Heart right ventricle (tissue), 16 donors: ENCODE measurements at places on chromosomes 7 and 10.
A peak's percentile ranks its signal among the peaks of the same experiment; 100 is the strongest.

- no peak for DNase-seq
These were observed 110.0 kb upstream of the MYO3A start for GRCh38 chr10:25824050-25824449.

DNA sequence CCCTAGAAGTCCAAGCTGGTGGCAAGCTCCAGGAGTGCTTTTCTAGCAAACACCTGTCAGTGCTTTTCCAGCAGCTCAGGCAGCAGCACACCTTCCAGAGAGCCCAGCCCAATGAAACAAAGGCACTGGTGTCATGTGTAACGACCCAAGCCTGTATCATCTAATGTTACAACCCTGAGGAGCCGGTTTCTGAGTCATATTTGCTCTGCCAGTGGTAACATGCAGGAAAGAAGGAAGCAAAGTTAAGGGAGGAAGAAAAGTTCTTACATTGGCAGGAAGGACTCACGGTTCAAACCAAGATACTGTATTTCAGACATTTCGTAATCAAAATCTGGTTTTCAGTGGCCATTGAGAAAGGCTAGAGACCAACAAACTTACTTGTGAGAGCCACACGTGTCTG is at the start of gene ANKRD22:
TSS of gene ANKRD22 (minus strand) at position 139 of the 400 bp plus-strand sequence. CDS start 237 bp downstream, outside the sequence.
- no peak for DNase-seq

DNA sequence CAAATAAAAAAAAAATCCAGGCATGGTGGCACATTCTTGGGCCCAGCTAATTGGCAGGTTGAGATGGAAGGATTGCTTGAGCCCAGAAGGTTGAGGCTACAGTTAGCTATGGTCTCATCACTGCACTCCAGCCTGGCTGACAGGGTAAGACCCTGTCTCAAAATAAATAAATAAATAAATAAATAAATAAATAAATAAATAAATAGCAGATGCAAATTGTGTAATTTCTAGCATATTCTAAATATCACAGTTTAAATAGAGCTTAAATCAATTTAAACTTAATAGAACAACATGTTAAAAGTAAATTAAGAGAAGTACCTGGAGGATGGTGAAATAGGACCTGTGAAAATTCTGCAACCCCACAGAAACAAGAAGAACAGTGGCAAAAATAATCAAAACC is 290.5 kb downstream of the TFEC start:
- no peak for DNase-seq

DNA sequence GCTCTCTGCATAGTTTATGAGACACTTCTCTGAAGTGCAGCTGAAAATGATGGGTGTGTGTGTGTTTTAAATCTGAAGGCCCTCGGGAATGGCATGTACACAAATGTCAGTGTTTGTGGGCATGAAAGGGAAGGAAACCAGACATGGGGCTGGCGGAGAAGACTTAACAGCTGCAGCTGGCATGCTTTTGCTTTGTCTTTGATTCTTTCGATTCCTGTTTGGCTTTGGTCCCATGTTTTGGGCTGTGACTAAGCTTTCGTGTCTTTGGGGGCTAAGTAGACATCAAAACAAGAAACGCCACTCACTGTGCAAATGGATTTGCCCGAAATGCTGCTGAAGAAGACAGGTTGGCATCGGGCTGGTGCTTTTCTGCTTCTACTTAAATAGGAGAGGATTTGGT is 179.3 kb downstream of the PFKFB3 start:
- DNase-seq = peak; percentile 28

DNA sequence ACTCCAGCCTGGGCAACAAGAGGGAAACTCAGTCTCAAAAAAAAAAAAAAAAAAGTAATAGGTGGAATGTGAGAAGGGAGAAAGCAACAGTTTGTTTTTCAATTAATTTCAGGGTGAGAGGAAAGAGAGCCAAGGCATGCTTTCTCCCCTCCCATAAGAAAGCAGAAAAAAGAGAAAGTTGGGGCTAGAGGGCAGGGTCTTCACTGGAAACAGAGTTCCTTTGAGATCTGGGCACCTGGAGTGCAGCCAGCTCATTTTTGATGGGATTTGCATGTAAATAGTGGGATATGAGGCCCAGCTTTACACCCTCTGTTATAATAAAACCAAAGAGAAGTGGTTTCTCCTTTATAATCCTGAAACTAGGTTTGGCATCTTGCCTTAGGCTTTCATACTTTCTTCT is 13.8 kb upstream of the STOX1 start:
- no peak for DNase-seq

GRCh38 chr7:29948587-29948986 is 41.0 kb downstream of the SCRN1 start:
- DNase-seq = no peak

GRCh38 chr7:2934211-2934731 is 90.2 kb upstream of the GNA12 start:
- DNase-seq = no peak

DNA sequence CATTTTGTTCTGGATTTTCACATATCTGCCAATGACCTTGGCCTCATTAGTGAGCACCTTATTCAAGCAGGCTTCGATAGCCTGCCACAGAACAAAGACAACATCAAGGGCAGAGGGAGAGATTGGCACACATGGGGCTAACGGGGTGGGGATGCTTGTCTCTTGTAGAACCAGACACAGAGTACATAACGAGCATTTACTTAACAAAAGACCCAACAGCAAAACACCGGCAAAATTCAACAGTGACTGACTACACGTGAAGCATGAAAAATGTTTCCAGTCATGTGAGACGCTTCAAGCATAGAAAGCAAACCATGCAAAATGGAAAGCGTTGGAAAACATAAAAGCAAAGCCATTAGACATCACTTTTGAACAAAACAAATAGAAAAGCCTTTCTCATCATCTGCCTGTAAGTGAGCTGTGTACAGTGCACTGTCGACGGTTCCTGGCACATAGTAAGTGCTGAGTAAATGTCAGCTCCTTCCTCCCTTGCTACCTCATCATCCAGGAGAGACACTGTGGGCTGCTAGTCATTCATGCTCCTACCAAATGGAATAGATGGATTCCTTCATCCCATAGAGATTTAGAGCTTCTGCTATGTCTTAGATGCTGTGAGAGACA is 134.4 kb upstream of the AGK start:
- no peak for DNase-seq

GRCh38 chr7:10940704-10941355 is 32.8 kb upstream of the PHF14 start:
- DNase-seq = no peak

DNA sequence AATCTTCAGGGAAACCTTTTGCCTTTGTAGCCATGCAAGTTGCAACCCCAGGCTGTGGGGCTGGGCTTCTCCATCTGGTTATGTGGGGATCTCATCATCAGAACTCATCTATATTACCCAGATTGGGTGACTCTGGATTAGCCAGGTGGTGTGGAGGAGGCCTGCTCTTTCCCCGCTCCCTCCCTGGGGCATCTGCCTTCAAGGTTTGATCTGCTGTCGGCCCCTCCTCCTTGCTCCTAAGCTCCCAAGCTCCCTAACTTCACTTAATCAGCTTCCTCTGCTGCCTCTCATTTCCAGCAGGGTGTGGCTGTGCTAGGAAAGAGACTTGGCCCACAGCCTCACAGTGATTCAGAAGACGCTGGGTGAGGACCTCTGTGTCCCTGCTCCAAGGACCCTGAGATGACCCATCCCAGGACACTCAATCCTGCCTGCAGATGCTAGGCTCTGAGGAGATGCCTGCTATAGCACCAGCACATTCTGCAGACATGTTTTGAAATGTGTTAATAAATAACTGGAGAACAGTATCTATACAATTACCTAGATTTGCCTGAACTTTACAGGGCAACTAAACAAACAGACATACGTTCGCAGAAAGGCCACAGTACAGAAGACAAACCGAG is 392.1 kb upstream of the PODXL start:
- no peak for DNase-seq

DNA sequence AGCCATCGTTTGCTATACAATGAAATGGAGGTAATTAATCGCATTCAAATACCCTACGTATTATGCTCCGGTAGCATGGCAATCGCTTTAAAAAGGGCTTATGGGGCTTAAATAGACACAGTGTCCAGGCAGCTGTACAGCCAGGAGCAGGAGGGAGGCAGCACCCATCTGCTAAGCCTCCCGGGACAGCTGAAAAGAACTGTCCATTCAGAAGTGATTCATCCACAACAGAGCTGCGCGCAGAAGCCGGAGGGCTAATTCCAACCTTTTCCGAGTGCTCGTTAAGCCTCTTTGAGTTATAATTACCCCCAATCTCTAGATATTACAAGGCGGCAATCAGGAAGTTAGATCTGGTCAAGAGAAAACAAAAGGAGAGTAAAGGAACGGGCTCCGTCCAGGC is 58.3 kb downstream of the DPYSL4 start:
- no peak for DNase-seq

DNA sequence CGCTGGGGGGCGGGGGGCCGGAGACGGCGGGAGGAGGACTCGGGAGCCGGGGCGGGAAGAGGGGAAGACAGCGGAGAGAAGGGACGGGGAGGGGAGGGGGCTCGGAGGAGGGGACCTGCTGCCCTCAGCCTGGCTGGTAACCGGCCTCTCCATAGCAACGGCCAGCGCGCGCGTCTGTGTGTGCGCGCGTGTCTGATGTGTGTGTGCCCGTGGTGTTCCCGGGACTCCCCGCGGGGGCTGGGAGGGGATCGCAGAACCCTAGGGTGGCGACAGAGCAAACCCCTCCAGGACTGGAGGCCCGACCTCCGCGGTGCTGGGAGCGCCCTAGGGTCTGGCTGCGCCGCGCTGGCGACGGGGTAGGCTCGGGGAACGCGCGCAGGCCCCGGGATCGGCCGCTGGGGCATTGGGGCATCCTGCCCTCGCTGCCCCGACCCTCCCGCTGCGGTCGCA is 356.3 kb downstream of the DNAJB6 start:
- DNase-seq = no peak

DNA sequence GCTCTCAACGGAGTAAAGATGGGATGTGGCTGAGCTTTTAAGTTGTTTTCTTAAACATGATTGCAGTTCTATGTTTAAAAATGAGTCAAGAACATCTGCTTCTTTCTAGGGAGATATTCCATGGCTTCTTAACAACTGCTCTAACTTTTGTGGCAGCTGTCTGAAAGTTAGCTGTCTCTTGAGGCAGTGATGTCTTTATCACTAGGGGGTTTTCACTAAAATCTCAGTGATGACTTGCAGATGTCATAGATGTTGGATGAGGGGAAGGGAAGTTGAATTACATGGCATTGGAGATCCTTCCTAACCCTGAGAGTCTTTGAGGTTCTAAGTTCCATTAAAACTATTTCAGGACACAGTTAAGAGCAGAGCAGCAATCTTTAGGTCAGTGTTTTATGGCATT is 43.5 kb downstream of the PRKG1 start:
- peak; percentile 49 for DNase-seq

DNA sequence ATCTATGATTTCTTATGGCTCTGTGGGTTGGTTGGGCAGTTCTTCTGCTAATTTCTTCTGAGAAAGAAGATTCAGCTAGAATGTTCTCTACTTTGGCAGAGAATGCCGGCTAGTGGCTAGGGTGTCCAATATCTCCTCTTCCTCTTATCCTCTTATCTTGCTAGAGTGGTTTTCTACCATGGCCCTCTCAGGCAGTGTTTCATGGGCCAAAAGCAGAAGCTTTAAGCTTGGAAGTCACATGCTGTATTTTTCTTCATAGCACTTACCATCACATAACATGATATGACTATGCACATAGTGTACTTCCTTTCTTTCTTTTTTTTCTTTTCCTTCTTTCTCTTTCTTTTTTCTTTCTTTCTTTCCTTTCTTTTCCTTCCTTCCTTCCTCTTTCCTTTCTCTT is 140.0 kb downstream of the ITGB8 start:
- DNase-seq = no peak

DNA sequence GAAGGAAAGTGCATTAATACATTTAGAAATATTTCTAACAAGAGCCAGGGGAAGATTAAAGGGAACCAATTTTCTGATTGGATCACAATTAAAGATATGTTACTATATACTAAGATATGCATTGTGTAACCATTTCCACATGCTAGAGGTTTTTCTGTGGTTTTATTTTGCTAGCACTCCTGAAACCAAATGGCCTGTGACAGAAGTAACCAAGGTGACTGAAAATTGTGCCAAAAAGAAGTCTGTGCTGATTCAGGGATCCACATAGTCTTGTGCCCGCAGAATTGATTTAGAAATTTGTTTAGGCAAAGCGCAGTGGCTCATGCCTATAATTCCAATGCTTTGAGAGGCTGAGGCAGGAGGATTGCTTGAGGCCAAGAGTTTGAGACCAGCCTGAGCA is 1.8 kb downstream of the CC2D2B start:
- DNase-seq = no peak

- DNase-seq = no peak
These were observed 260.1 kb upstream of the AUTS2 start for GRCh38 chr7:69338144-69338543.

GRCh38 chr10:24207341-24207740 is 1.6 kb upstream of the KIAA1217 start:
- no peak for DNase-seq

GRCh38 chr7:136517971-136518370 is 350.5 kb upstream of the CHRM2 start:
- no peak for DNase-seq

DNA sequence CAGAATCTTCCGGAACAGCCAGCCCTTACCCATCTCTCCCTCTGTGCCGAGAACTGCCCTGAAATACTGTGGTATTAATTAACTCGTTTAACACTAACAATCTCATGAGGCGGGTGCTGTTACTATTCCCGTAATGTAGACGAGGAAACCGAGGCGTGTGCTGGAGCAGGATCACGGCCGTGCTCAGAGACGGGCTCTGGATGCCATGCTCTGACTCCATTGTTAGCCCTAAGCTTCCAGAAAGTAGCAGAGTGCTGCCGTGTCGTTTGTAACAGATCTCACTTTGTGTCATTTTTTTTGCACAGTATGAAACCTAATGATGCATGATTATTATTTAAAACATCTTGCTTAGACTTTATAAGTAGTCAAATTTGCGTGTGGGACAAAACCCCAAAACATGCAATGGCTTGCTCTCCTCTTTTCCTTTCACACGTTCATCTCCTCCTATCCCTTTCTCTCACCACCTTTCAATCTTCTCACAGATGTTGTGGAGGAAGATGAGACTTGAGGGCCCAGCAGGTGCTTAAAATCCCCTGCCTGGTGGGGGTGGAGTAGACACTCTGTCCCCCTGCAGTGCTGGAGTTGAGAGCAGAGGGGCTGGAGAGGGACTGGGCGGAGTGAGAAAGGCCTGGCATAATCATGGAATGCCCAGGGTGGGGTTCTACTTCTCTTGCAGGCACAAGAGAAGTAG is 482 bp upstream of the ACTR3C start:
- DNase-seq = no peak

DNA sequence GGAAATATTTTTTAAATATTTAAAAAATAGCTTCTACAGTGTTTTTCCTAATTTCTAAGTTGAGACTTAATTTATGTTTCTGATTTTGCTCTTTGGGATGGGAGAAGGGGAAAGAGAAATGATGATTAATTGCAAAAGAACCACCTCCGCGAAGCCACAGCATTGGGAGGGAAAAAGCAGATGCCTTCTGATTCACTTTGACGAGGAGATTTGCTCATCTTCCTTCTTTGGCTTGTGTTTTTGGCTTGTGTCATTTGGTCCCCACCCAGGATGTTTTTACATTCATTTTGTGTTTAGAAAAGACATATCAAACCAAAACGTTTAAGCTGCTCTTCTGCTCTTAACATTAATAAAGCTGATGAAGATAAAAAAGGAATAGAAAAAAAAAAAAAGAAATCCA is 121.7 kb downstream of the MACC1 start:
- no peak for DNase-seq

- DNase-seq = no peak
These were observed 361.0 kb downstream of the PHTF2 start for GRCh38 chr7:78159545-78159944.
